C1 segment of cervical spinal cord (tissue), 14 donors: ENCODE measurements at places on chromosomes 4 and X.

DNA sequence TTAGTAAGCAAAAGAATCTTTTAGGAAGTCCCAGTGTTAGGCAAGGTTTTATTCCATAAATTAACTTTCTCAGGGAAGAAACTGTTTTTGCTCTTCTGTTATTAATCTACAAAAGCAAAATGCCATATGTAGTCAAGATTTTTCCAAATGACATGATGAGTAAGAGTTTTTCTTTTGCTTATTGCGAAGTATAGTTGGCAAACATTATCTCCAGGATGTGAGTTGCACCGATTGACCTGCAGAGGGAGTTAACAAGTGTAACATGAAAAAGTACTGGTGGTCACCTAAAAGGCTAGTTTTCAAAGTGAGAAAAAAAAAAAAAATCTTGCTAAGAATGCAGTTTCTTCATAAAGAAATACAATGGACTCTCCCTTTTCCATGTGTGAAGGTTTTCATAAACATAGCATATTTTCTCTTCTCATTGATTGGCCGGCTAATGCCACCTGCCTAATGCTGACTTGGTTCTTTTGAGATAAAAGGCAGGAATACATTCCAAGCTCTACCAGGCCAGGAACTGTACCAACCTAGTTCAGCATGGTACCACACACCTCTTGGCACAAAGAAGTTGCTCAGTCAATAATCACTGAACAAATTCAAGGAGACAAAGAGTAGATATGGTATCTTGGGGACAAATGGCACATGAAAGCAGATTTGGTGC, 100.2 kb downstream of the LNX1 start:
- DNase-seq: no peak

- DNase-seq: peak; percentile 74
Measured at GRCh38 chr4:140237616-140238350, 83.8 kb upstream of the MAML3 start.

DNA sequence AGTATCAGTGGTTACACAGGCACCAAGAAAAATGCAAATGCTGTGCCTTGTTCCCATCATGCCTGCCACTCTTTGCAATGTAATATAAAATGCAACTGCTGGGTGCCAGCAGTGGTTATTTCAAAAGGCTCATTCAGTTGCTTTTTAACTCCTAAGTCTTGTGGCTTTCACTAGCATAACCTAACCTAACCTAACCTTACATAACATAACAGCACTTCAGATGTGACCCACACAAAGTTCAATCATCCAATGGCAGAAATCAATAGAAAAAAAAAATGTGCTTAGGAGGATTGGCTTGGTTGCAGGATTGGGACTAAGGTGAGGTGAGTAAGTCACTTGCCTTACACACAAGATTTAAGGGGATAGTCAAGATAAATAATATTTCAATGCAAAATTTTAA, 60.2 kb upstream of the VMA21 start:
- no peak for DNase-seq

- DNase-seq: no peak
Measured at GRCh38 chr4:83342476-83342875, 7.8 kb upstream of the HPSE start.

DNA sequence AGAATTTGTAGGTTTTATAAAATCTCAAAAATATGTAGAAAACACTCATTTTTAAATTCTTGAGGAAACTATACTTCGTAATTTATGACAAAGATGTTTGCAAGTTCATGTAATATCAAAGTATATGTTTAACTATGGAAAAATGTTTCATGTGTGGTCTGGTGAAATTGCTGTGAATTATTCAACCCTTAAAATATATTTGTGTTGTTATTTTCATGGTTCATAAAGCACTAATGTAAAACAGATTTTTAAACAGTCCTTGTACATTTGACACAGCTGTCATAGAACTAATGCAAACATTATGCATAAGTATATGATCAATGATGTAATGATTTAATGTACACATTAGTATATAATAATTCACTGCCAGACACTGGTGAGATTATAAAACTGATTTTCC, 83.1 kb upstream of the ARSJ start:
- DNase-seq: no peak

- DNase-seq: no peak
Measured at GRCh38 chr4:8461086-8461485, 20.5 kb downstream of the TRMT44 start.

DNA sequence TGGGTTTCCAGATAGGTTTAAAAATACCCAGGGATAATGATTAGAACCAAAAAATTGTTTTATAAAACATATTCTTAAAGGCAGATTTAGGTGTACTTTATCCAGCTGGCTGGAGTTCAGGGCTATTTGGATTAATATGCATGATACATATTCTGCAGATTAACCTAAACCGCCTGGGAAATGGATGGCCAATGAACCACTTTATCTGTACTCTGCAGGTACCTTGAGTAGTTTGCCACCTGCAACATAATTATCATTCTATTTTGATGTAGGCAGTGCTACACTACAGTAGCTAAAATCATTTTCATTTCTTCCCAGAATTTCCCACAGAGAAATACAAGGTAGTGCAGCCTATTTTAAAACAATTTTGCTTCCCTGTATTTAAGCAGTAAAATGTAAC, 683.2 kb upstream of the GNPDA2 start:
- no peak for DNase-seq

DNA sequence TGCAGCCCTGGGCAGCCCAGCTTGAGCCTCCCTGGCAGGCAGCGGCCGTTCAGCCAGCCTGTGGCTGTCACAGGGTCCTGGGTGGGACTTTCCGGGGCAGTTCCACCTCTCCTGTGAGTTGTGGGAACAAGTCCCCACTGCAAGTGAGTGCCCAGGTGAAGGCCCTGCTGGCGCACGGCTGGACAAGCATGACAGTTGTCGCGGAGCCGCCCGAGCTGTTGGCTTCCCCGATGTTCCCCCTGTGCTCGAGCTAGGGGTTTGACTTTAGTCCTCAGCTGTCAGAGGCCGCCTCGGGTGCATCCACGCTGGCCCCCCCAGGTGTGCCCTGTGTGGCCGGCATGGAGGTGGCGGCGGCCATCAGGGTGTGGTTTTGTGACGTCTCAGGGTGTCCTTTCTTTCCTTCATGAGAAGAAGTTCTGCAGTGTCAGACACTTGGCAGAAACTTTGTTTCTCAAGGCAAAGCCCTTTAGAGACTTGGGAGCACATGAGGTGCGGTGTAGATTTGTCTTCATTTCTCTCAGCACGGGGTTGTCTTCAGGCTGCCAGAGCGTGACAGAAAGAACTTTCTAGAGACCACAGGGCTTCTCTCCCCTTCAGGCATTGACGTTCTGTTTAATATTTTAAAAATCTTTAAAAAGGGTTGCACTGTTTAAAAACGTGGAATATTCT, 69.4 kb upstream of the HGFAC start:
- DNase-seq: no peak

- no peak for DNase-seq
Measured at GRCh38 chrX:132953354-132953753, 5.1 kb downstream of the HS6ST2 start.

- DNase-seq: no peak
Measured at GRCh38 chrX:19448077-19448476, 67.2 kb downstream of the MAP3K15 start.

DNA sequence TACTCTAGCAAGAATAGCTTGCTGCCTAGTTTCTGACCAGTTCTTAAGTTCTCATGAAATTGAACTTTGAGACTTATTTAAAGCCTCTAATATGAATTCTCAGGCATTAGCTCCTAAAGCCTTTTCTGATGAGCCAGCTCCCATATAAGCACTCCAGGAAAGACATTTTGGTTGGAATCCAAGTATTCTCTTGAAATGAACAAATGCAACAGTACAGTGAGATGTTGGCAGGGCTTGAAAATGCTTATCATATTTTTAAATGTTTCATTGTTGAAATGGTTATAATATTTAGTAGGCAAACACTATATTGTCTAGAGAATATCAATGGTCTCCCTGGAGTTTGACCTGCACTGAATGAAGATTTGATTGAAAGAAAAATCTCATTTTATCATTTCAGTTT, 240.3 kb downstream of the ANK2 start:
- DNase-seq: no peak

DNA sequence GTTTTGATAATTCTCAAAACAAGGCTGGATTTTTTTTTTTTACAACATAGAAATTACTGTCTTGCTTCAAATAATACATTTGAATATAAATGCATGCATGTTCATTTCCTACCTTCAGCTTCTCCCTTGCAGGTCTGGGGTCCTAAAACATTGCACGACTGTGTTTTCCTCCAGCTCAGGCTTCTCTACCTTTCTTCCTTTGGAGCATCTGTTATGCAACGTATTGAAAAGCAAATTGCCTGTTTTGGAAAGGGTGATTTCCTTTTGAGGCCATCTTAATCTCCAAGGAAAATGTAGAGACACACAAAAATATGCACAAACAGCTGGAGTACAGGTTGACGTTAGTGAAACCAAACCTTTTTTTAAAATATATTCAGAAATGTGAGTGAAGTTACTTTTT, 115.6 kb upstream of the TLL1 start:
- DNase-seq: no peak

GRCh38 chr4:58477950-58478349, 1367.8 kb upstream of the IGFBP7 start:
- DNase-seq: no peak

DNA sequence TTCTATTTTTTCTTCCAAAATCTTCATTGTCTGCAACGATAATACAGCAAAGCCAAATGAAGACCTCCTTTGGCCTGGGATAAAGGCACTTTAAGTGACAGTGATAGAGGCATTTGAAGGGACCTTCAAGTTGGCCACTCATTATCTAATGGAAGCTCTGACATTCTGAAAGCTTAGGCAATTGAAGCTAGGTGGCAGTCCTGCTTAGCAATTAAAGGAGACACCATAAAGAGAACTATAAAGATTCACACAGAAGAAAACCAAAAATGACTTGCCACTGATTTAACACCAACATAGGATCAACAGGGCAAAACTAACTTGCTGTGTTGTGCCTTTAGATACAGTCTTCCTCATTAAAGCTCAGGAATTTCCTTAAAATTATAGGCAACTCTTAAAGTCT, 103.3 kb upstream of the TSPAN7 start:
- DNase-seq: no peak

DNA sequence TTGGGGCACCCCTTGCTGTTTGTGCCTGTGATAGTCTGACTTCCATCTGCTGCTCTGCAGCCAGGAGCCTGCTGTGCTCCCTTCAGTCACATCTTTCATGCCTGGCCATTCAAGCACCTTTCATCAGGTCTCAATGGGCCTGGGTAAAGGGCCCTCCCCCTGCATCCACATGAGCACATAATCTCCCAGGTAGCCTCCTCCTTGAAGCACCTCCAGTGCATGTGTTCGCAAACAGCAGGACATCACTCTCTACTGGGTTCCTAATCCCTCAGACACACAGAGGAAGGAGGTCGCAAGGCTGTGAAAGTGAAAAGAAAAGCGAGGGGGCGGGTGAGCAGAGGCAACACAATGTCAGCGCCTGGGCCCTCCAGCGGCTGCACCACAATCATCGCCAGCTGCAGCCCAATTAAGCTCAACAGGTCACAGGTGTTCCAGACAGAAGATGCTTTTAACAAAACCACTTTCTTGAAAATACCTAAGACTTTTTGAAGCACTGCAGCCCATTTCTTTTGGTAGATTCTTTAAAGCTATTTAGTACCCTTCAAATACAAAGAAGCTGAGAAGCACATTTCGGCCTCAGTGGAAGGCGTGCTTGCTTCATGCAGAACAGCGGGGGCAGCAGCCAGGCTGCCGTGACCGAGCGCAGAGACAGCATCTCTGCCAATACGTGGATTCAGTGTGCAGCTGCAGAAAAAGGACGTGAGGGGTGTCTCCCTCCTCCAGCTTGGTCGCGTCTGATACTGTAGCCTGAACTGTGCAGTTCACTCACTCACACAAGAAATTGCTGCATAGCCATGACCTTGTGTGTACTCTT, 92.2 kb upstream of the SPRY1 start:
- DNase-seq: no peak

DNA sequence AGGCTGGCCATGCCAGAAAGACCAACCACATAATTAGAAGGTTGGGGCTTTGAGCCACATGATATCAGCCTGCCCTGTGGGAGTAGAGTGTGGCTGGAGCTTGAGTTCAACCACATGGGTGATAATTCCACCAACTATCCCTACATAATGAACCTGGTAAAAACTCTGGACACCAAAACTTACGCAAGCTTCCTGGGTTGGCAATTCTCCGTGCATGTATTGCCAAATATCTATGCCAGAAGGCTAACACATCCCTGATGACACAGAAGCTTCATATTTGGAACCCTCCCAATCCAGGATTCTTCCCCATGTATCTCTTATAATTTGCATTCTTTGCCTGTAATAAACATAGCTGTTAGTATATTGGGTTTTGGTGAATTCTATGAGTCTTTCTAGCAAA, 68.2 kb downstream of the FUNDC1 start:
- no peak for DNase-seq

GRCh38 chr4:24659241-24659961, 75.0 kb upstream of the DHX15 start:
- no peak for DNase-seq

- no peak for DNase-seq
Measured at GRCh38 chr4:100804576-100805360, 286.9 kb upstream of the EMCN start.

DNA sequence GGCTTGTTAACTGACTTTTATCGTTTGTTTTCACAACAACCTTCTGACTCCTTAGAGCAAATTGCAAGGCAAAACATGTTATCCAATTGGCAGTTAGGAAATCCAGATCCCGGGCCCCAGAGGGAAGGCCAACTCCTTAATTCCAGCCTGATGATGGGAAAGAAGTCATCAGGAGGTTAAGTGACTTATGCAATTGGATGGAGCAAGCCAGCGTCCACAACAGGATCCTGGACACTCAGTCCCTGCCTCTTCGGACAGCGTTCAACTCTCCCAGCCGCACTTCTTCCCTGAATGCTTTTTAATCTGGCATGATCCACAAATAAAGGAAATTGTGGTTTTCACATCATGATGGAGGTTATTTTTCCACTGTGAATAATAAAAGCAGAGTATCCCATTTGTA, 310.1 kb downstream of the RAB28 start:
- DNase-seq: no peak

DNA sequence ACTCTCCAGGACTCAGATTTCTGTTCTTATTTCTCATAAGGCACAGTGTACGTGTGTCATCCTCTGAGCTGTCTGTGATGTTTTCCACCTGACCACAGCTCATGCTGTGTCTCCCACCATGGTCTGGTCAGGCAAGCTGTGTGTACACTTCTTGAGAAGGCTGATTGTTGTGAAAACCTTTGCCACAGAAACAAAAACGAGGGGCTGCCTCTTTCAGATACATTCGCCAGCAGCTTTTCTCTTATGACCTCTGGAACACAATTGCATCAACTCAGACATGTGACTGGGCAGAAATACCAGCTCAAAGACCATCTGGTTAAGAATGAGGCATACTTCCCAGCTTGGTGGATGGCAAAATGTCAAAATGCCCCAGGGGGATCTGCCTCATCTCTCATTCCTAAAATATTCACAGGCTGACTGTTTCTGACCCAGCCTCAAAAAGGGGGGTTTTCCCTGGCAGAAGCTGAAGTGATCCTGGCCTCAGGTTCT, 46.1 kb downstream of the PGRMC2 start:
- DNase-seq: no peak
